Activated T-cell treated with anti-CD3 and anti-CD28 coated beads, Interleukin-2, amount 50 U/mL, for 4 hours (primary cell): ENCODE measurements at places on chromosomes 3 and 15.

DNA sequence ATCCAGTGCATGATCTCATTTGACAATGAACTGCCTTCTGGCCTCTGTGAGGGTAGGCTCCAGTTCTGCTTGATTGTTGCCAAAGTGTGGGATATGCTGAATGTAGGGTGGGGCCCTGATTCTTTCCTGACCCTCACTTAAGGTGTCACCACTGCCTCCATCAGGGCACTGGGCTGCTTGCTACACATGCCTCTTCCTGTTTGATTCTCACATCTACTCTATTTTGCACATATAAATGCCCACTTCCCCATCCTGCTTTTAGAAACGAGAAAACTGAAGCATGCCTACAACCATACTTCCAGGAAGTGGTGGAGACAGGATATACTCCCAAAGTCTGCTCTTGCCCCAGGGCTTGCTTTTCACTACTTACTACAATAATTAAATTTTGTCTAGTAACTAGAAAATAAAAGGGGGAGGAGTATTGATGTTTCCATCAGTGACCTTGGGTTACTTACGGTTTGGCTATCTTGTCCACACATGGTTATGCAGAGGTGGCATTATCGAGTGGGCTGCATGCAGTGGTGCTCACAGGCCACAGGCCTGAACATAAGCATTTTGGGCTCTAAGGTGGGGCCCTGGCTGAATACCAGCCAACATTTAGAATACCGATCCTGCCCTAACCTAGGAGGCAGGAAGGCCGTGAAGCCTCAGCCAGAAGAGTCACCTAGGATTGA, 6.7 kb downstream of the ZDHHC3 start:
- DNase-seq, result no peak

- no peak for DNase-seq
Observed at GRCh38 chr15:96860741-96861140, 530.2 kb downstream of the NR2F2 start.

- DNase-seq, result no peak
Observed at GRCh38 chr15:95840004-95840403, 490.5 kb upstream of the NR2F2 start.

DNA sequence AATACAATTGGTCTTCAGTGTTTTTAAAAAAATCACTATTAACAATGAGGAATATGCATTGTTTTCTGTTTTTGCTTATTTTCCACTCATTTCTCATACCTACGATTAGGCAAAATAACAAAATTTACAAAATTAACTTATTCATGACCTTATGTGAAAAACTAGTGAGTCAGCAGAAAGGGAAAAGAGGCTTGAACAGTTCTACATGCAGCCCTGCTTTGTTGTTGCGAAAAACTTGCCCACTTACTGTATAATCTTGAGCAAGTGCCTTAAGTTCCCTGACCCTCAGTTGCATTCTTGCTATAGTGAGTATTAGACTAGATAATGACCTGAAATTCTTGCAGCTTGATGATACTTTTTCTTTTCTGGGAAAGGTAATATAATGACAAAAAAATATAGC, 551.1 kb upstream of the BCHE start:
- no peak for DNase-seq

DNA sequence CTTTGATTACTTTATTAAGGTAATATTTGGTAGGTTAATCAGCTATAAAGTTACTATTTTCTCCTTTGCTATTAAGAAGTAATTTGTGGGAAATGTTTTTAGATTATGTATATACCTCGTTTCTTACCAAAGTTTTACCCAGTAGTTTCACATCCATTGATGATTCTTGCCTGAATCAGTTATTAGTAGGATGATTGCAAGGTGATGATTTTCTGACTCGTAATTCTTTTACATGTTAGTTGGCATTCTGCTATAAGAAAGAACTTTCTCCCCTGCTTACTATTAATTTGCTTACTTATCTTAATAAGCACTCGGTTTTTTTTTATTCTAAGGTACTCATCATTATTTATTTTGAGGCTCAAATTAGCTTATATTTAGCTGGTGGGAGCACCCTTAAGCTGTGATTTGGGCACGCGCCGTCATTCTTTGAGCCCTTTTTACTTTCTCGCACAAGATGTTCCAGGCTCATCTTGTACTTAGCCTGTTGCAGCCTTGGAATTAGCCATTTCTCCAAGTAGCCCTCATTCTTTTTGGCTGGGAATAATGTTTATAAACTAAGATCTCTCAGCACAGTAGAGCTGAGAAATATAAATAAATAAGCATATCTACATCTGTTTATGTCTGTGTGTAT, 15.3 kb downstream of the USP3 start:
- no peak for DNase-seq

- DNase-seq, result no peak
Observed at GRCh38 chr3:183539811-183540210, 15.7 kb downstream of the KLHL6 start.

GRCh38 chr3:158248261-158248660, 138.4 kb downstream of the RSRC1 start:
- DNase-seq, result no peak

GRCh38 chr3:134378384-134378783, 4.1 kb upstream of the AMOTL2 start:
- DNase-seq, result no peak

- DNase-seq, result peak; percentile 45
Observed at GRCh38 chr15:29103824-29104565, 165.6 kb downstream of the NSMCE3 start.

- DNase-seq, result no peak
Observed at GRCh38 chr3:168714609-168715240, 619.0 kb upstream of the GOLIM4 start.

GRCh38 chr3:146166826-146167225, 5.8 kb upstream of the PLOD2 start:
- DNase-seq, result no peak

DNA sequence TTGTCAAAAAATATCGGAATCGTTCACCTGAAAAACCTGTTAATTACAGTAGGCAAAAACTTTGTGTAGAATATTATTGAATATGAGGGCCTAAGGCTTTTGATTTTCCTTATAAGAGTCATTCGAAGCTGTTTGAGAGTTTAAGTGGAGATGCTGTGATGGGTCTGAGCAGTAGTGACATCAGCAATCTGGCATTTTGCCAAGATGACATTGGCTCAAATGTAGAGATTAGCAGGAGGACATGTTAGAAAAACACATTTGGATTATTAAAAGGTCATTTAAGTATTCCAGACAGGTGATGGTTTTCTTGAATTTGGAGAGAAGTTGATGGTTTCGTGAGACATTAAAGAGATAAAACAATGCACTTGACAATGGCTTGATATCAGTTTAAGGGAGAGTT, 12.9 kb downstream of the OR5AC2 start:
- DNase-seq, result no peak

DNA sequence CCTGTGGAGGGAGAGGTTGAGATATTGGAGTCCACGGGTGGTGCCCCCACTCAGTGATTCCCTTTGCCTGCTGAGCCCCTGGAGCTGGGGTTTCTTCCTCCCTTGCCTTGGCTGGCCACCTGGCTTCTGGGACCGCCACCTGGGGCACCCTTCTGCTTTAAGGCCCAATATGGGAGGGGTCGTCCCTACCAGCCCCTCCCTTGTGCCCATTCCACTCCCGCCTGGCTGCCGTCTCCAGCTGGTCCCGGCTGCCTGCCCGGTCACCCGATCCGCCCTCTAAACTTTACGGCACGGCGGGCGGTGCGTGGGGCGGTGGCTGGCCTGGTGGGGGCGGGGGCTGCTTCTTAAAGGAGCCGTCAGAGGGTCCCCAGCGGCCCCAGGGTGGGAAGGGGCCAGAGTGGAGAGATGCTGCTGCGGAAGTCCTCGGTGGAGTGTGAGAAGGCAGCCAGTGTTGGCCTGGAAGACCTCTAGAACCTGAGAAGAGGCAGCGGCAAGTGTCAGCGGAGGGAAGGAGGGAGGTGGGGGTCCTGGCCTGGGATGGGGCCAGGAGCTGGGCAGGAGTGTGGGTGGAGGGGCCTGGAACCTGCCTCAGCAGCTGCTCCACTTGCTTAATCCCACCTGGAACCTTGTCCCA, 1.6 kb upstream of the SEMA3B start:
- no peak for DNase-seq

- no peak for DNase-seq
Observed at GRCh38 chr15:81301815-81302399, 22.0 kb downstream of the STARD5 start.

- no peak for DNase-seq
Observed at GRCh38 chr15:47364230-47365141, 352.8 kb upstream of the SEMA6D start.

GRCh38 chr3:174907027-174907426, 47.9 kb downstream of the NAALADL2 start:
- no peak for DNase-seq

GRCh38 chr3:52055537-52056351, 627 bp downstream of the DUSP7 start:
- peak; percentile 30 for DNase-seq

- DNase-seq, result no peak
Observed at GRCh38 chr15:98796685-98797357, 148.5 kb downstream of the IGF1R start.

GRCh38 chr3:179037351-179037750, 34.3 kb downstream of the ZMAT3 start:
- DNase-seq, result peak; percentile 26

- no peak for DNase-seq
Observed at GRCh38 chr3:4751029-4751501, 228.2 kb upstream of the BHLHE40 start.

- no peak for DNase-seq
Observed at GRCh38 chr15:68682330-68682729, 103.5 kb downstream of the CORO2B start.

GRCh38 chr3:49135499-49135898, 2.6 kb upstream of the LAMB2 start:
- DNase-seq, result no peak

DNA sequence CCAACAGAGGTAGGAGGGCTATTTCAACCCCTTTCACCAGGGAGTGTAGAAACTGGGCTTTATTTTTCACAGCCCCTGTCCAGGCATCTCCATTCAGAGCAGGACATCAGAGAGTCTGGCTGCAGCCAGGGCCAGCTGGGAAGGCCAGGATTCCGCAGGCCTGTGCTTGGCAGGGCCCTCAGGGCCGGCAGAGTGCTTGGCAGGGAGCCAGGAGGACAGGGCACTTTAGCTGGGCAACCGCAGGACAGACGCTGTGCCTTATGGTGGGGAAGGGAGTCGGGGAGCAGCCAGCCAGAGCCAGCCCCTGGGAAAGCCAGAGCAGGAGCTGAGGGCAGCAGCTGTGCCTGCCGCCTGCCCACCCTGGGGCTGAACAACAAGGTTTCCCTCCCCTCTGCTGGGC, 34.5 kb upstream of the IQCF6 start:
- DNase-seq, result no peak

GRCh38 chr3:153210146-153210545, 48.1 kb downstream of the RAP2B start:
- DNase-seq, result no peak

GRCh38 chr3:128337305-128337704, 129.4 kb downstream of the DNAJB8 start:
- DNase-seq, result no peak

DNA sequence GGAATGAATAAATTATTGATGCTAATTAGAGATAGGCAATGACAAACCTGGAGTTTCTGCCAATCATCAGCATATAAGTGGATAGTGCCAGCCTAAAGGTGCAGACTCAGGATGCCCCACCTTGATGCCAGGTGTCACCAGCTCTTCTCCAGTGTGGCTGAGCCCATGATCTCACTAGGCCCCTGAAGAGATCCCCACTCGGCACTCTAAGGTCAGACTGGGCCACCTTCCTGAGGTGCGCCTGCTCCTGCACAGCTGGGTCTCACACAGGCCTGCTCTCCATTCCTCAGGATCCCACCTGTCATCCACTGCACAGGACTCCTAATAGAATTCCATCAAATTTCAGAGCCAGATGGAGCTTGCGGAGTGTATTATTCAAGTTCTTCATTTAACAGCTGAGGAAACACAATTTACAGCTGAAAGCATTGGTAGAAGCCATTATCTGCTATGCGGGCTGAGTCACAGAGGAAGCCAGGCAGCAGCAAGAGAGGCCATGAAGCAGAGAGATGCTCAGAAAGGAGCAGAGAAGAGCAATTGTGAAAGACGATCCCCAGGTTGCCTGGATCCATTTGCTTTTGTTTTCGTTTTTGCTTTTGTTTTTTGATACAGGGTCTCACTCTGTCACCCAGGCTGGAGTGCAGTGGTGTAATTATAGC, 25.1 kb upstream of the FSTL1 start:
- no peak for DNase-seq

DNA sequence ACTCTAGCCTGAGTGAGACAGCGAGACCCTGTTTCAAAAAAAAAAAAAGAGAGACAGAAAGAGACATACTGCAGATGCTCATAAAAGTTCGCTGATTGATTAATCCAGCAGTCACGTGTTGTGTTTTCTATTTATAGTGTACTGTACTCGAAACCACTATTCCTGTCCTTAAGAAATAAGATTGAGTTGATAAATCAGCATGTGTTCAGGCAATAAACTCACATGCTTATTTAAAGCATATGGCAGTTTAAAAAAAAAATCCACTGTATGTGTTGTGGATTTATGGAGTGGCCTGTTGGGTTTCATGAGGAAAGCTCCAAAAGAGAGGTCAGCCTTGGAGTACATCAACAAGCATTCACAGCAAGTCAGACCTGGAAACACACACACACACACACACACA, 17.7 kb downstream of the RPL22L1 start:
- no peak for DNase-seq

GRCh38 chr3:79085171-79085570, 682.6 kb downstream of the ROBO1 start:
- DNase-seq, result no peak

DNA sequence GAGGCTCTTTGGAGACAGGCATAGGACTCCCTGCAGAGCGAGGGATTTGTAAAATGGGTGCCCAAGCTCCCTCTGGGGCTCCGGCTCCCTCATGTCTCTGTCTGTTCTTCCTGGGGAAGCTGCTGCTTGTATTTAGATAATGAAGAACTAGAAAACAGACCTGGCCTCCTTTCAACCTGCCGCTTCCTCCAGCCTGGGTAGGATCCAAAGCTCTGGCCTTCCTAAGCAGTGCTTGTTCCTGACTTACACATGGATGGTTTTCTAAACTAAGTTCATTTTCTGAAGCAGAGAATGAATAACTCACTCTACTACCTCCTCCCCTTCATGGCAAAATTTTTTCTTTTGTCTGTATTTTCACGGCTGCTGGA, 36.9 kb upstream of the MYZAP start:
- DNase-seq, result no peak

DNA sequence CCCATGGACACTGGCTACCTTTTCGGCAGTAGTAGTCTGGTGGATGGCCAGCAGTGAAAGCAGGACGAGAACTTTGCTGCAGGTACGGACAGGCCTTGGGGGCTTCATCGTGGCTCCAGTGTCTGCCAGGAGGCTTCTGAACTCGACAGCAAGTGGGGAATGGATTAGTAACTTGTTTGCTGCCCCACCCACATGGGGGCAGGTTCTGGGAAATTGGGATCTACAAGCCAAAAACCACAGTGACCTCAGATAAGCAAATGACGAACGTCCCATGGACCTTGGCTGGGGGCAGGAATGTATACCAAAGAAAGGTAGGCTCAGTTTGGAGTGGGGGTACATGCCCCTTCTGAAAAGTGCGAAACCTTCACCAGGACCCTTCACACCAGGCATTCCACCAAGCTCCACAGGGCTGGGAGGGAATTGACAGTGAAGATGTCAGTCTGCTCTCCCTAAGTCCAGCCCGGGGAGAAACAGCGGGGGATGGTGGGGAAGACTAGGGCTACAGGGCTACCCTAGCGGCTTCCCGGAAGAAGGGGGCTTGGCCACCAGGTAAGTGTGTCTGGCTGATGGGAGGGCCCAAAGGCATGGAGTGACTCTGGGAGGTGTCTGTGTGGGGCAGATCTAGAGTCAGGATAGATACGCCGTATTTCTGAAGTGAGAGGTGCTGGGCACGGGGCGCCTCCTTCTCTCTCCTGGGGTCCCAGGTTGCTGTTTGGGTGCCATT, at the start of gene ITIH4:
TSS of gene ITIH4 (minus strand) at position 138 of the 724 bp plus-strand sequence. CDS start at position 108, 30 bp downstream.
- DNase-seq, result no peak
